ENCODE measurements at places on chromosomes 12 and 14.

DNA sequence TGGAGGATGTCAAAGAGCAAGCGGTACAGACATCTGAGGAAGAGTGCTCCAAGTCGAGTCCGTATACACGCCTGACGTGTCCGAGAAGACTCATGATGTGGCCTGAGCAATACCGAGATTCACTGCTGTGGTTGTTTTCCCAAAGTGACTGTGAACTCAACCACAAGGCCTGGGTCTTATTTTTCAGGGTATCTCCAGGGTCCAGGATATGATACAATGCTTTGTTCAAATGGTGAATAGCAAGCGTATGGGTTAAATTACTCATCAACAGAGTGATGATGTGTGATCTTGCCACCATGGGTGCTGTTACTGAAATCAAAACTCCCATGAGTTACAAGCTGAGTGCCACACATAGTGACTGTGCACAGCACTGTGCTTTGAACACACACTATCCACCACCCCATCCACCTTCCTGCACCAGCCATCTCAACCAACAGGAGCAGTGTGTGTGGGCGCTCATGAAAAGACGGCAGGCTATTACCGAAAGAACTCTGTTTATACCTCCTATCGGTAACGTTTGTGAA, 109.6 kb downstream of the BCAT1 start:
- peak; percentile 97 for DNase-seq

GRCh38 chr14:94517641-94518257, 8.5 kb upstream of the SERPINA12 start:
- no peak for DNase-seq

- no peak for DNase-seq
Measured at GRCh38 chr12:49219417-49220026, 30.6 kb upstream of the TUBA1A start.

- DNase-seq: no peak
Measured at GRCh38 chr12:24044941-24045703, 95.7 kb upstream of the SOX5 start.

DNA sequence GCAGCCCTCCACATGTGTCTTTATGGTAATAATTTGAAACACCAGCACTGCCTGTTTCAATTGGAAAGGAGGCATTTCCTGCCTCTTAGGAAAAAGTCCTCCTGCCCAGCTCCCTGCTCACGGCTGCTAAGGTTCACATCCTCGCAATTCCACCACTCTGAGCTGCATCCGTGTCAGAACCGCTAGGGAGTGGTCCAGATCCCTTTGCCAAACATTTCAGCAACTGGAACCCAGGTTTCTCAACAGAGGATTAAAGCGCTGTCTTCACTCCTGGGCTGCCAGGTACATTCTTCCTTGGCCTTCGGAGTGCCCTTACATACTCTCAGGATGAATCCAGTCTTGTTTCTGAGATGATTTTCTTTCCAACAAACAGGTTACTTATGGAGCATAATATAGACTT, 23.3 kb downstream of the C14orf132 start:
- no peak for DNase-seq

DNA sequence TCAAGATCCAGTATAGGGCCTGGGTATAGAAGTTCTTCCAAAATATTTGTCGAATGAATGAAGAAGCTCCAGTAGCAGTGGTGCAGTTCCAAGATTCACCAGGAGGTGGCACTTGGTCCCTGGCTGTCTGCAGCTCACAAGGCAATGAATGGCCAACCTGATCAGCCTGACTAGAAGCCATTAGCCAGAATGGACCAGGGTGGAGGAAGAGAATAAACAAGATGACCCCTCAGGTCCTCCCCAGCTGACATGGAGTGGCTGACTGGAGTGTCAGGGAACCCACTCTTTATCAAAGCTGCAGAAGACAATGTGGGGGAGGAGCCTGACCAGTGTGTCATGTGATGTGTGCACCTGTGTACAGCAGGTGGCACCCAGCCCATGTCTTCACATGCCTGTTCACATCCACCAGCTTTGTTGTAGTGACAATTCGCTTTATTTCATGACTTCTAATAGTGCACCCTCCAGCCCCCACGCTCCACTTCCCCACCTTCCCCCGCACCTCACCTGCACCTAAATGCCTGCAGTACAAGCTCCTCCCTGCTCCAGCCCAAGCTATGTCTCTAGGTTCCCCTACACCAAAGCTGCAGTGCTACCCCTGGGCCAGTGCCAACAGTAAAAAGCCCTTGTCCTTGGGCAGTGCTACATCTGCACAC, 3.0 kb downstream of the LTBP2 start:
- DNase-seq: peak; percentile 86

DNA sequence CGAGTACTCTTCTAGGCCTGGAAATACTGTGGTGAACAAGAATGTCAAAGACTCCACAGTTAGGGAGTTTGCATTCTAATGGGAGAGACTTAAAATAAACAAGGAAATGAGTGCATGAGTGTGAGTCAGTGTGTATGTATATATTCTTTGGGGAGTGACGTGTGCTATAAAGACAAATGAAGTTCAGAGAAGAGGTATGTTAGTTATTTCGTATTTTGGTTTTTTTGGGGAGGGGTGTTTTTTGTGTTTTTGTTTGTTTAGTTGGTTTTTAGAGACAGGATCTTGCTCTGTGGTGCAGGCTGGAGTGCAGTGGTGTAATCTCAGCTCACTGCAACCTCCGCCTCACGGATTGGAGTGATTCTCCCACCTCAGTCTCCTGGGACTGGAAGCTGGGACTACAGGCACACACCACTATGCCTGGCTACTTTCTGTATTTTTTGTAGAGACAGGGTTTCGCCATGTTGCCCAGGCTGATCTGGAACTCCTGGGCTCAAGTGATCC, 74.3 kb downstream of the SRGAP1 start:
- no peak for DNase-seq

- peak; percentile 71 for DNase-seq
Measured at GRCh38 chr12:116136340-116136739, 141.2 kb downstream of the MED13L start.

DNA sequence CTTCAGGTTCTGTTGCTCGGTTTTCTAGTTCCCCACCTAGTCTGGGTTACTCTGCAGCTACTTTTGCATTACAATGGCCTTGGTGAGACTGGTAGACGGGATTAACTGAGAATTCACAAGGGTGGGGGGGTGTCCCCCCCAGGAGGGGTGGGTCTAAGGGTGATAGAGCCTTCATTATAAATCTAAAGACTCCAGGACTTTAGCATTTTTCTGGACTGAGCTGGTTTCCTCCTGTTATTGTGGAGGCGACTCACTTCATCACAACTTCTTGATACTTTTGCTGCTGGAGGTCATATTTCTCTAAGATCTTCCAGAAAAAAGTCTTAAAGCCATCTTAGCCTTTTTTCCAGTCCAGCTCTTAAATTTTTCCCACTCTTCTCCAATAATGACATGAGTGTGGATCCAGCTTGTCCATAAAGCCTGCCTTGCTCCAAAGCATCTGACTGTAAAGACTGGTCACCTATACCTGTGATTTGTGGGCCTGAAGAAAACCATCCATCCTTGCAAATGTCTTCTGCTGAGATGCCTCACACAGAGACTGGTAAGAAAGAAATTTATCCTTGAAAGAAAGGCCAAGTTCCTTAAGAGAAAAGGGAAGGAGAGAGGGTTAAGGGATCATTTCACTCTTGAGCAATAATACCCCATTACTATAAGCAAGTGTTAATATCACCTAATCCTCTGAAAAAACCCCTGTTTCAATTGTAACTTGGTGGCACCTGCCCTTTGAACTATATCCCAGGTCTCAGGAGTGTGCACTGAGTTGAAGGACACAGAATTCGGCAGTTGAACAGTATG, 19.7 kb upstream of the SLC2A14 start:
- DNase-seq: no peak

GRCh38 chr12:13193505-13194231, 2.9 kb upstream of the EMP1 start:
- no peak for DNase-seq

DNA sequence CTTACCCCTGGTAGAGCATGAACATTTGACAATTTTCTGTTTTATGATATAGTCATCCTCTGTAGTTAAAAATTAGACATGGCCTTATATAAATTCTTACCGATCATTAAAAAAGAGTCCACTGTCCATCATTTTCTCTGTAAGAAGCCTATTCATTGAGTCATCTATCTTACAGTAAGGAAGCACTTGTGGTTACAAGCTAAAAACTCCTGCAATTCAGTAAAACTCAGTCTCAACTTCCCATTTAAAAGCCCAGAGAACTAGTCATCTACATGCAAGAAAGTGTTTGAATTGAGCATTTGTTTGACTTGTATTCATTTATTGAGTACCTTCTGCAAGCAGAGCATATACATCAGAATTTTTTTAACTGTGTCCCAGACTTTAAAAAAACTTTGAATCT, 63.3 kb downstream of the GTF2A1 start:
- DNase-seq: no peak

DNA sequence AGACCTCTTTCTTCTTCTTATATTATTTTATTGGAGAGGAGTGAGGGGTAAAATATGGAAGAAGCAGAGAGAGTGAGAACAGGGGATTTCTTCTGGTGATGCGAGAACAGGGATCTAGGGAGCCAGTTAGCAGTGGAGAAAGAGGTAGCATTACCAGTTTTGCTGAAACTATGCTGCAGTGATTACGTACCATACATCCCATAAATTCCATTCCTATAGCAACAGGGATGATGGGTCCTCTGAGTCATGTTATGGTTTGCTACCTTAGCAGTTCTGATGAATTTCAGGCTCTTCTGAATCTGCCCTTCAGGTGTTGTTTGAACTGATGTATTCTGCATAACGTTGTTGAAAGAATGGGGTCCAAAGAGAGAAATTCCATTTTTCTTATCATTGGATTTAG, 625.4 kb upstream of the LRFN5 start:
- DNase-seq: no peak

GRCh38 chr14:72883961-72884360, 9.9 kb downstream of the DPF3 start:
- DNase-seq: peak; percentile 18

DNA sequence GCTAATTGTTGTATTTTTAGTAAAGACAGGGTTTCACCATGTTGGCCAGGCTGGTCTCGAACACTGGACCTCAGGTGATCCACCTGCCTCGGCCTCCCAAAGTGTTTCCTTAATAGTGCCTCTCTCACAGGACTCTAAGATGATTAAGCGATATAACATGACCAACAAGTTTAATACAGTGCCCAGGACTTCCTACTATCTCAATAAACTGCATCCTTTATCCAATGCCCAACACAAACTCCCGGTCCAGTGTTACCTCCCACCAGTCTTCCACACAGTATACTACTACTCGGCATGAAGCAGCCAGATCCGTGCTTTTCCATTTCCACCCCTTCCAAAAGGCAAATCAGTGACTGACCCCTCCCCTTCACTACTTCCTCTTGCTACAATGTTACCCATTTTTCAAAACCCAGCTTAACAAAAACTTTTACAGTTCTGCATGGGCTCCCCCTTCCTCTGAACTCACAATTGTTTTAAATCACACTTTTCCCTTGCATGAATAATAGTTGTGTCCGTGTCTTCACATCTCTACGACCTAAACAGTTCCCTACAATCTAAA, 900 bp downstream of the NOP2 start:
- no peak for DNase-seq

DNA sequence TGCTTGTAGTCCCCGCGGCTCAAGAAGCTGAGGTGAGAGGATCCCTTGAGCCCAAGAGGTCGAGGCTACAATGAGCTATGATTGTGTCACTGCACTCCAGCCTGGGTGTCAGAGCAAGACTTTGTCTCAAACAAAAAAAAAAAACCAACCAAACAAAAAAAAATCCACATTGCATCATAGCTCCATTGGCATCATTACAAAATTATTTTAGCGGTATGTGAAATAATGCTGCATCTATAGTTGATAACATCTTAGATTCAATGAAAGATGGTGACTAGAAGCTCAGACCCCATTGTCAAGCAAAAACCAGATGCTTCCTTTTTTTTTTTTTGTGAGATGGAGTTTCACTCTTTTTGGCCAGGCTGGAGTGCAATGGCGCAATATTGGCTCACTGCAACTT, 14.8 kb upstream of the PTHLH start:
- no peak for DNase-seq

- DNase-seq: no peak
Measured at GRCh38 chr12:20740972-20741371, 45.8 kb downstream of the SLCO1C1 start.

DNA sequence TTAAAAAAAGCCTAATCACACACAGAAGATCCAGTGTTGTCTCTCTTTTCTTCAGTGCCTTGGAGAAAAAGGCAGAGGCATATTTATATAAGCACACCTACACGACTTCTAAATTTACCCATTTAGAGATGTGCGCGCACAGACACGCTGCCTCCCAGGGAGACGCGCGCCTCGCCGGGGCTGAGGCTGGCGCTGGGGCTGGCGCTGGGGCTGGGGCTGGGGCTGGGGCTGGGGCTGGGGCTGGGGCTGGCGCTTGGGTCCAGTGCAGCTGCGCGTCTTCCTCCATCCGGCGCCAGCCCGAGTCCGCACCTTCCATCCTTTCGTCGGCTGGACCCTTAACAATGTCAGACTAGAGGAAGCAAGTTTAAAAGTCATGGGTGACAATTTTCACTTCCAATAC, 118.4 kb upstream of the ARID2 start:
- DNase-seq: no peak

DNA sequence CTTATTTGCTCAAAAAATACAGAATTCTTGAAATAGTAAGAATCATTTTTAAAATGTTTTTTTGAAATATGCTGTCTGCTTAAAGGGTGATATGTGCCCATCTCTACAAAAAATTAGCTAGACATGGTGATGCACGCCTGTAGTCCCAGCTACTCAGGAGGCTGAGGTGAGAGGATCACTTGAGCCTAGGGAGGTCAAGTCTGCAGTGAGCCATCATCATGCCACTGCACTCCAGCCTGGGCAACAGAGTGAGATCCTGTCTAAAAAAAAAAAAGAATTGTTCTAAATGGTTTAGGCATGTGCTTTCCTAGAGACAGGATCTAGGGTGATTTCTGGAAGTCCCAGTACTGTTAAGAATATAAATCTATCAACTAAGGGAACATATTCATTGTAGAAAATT, 75.6 kb upstream of the HECTD1 start:
- no peak for DNase-seq

- DNase-seq: no peak
Measured at GRCh38 chr14:54261283-54261682, 135.5 kb upstream of the CDKN3 start.

DNA sequence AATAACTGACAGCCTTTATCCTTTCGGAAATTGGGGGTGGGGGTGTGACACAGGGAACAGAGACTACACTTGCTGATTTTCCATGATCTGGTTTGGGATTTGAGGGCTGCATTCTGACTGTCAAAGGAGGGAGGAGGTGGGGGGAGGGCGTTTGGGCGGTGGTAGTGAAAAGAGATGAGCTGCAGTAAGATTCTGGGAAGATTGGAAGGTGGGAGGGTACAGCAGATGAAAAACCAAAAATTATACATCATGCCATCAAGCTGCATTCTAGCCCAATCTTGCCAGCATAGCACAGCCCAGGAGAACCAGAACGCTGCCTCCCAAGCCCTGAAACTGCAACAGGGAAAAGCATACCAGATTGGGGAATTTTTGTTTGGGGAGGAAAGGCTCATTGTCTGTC, 2.4 kb downstream of the RND1 start:
- DNase-seq: no peak

GRCh38 chr12:39420043-39420442, 22.9 kb downstream of the KIF21A start:
- DNase-seq: no peak

GRCh38 chr14:74682169-74682952, 30.5 kb downstream of the AREL1 start:
- no peak for DNase-seq
